ENCODE measurements at places on chromosomes 5 and 9. TPM values are rescaled to one million over a fixed set of nuclear protein-coding genes. Genes with fewer than 3 reads are reported as not detected.

Gene ENTREP1
- total RNA-seq, result 0.08 TPM

Gene ROR2
- not detected for total RNA-seq

Gene AGXT2
- total RNA-seq, result not detected

DNA sequence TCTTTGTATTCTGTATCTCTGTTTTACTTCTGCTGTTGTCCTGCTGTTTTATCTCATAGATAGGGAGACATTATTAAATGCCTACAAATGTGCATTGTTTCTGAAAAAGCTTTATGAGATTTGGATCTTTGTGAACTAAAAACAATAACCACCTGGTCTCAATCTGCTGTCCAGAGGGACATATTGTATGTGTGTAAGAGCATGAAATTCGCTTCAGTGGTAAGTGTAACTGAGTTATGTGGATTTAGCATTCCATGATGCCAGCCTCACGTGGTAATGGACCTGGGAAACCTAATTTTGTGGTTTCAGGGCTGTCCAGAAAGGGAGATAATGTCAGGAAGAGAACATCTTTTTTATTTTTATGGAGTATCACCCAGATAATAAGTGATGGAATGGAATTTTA is 119.3 kb downstream of the GDNF start:
- peak; percentile 44 for DNase-seq

DNA sequence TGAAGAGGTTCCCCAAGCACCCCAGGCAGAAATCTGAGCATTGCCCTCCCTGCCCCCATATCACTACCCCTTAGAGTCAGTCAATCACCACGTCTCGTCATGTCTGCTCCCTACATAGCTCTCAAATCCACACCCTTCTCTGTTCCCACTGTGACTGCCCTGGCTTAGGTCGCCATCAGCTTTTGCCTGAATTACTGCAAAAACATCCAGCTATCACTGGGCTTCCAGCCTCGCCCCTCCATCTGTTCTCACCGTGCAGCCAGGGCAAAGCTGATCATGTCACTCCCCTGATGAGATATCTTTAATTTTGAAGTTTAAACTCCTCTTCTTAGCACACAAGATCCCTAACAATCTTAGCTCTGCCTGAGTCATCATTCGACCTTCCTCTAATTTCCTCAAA is 89.6 kb upstream of the TBC1D2 start:
- DNase-seq, result no peak

- no peak for DNase-seq
Measured at GRCh38 chr9:112348257-112349007, 15.0 kb upstream of the PTBP3 start.

GRCh38 chr9:77464661-77465060 is 183.5 kb downstream of the GNA14 start:
- DNase-seq, result no peak

DNA sequence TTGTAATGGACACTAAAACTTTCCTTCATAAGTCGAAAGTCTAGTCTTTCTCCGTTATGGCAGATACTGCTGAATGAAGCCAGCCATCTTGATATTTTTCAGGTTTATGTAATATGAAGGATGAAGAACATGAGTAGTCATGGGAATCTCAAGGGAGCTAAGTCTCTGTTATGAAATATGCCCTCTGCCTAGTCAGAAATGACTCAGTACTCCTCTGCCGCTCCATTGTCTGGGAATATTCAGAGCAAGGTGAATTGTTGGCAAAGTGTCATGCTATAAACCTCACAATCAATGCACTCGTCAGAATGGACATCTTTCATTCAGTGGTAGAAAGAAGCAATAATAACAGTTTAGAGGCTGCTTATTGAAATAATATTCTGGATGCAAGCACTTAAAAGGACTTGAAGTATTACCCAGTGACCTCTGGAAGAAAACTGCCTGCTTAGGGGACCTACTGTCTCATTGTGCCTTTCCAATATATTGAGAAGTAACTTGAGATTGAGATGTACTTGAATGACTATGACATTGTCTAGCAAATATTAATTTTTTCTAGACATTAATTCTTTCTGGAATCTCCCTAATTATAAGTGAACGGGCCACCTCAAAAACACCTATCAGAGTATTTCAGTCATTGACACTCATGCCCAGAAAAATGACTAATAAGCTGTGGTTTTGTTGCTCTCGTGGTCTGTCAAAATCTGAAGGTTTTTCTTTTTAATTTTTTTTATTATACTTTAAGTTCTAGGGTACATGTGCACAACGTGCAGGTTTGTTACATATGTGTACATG is 1011.5 kb upstream of the ACO1 start:
- DNase-seq, result no peak

DNA sequence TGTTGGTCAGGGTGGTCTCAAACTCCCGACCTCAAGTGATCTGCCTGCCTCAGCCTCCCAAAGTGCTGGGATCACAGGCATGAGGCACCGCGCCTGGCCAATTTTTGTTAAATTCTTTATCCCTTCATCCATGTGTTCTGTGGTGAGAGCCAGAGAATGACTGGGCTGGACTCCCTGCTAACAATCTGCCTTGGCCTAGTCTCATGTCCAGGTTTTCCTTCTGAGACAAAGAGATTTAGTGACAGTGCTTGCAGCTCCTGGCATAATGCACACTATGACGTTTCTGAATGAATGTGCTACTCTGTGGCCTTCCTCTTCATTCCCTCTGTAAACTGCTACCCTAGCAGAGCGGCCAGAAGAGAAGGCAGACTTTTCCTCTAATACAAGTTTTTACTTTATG is 79.3 kb downstream of the FOXD1 start:
- DNase-seq, result no peak

GRCh38 chr9:81517954-81518353 is 171.4 kb downstream of the TLE1 start:
- DNase-seq, result no peak

DNA sequence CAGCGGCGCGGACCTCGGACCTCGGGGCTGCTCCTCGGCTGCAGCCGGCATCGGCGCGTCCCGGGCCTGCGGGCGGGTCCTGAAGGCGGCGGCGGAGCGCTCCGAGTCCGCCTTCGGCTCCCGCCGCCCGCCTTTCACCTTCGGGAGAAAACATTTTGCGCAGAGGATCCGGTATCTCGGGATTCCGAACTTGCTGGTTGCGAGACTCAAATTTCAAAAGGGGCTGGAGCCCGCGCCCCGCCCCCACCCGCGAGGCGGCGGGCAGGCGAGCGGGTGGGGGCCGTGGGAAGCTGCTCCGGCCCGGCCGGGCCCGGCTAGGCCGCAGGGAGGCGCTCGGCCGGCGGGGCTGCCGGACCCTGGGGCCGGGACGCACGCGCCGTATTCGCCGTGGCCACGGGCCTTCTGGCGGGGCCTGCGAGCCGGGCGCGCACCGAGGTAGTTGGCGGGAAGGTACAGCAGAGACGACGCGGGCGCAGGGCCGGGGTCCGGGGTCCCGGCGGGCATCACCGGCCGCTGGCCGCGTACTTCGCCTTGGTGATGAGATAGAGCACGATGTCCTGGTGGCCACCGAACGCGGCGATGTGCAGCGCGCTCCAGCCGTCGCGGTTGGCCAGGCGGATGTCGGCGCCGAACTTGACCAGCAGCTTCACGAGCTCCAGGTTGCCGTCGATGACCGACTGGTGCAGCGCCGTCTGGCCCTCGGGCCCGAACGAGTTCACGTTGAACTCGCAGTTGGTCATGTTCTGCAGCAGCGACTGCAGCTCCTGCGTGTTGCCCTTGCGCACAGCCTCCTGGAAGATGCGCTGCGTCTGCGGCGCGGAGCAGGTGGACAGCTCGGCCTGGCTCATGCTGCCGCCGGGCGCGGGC is 757 bp downstream of the NRARP start:
- DNase-seq, result peak; percentile 71

- peak; percentile 37 for DNase-seq
Measured at GRCh38 chr5:176712546-176713304, 65.4 kb downstream of the TSPAN17 start.

DNA sequence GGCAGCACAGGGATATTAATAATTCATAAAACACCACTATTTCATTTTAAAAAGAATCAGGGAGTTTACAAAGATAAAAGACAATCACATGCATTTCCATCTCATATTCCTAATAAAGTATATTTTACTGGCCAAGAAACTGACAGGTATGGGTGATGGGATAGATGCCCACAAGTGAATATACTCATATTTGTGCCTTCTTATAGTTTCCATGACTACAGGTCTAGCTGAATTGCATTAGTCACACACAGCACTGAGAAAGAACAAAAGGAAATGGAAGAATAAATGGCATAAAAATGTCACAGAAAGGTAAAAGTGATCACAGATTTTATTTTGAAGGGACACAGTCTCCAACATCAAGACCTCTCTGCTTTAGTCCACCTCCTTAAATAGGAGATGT is 193.5 kb downstream of the PLK2 start:
- DNase-seq, result peak; percentile 16

DNA sequence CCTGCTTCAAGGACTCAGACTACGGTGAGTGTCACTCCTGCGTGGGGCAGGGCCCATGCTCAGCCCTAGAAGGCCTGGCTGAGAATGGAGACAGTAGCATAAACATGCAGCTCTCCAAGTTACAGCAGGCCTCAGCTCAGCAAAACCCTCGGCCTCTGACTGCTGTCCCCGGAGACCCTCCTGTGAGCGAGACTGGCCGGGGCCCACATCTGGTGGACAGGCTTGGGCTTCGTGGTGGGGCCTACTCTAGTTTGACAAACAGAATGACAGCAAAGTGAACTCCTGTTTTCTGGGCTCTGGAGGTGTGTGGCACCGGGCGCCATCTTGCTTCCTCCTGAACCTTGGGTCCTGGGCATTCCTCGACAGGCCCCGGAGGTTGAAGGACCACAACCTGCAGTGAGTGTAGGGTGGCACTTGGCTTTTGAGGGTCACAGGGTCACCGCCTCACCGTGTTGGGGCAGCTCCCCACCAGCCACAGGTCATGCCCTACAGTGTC is 97.5 kb downstream of the PHF2 start:
- DNase-seq, result no peak

DNA sequence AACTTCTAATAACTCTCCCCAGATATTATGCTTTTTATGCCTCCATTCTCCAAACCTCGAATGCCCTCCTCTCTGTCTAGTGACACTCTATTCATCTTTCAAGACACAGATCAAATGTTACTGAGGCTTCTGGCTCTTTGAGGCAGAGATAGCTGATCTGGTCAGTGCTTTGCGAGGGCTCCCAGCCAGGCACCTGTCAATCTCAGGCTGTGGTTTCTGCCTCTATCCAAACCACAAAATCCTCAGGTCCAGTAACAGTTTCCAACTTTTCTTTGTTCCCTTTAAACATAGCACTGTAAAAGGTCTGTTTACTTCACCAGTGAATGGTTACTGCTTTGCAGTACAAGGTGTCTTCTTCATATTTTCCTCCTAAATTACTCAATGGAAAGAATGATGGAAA is 11.5 kb upstream of the STK32A start:
- DNase-seq, result peak; percentile 10

DNA sequence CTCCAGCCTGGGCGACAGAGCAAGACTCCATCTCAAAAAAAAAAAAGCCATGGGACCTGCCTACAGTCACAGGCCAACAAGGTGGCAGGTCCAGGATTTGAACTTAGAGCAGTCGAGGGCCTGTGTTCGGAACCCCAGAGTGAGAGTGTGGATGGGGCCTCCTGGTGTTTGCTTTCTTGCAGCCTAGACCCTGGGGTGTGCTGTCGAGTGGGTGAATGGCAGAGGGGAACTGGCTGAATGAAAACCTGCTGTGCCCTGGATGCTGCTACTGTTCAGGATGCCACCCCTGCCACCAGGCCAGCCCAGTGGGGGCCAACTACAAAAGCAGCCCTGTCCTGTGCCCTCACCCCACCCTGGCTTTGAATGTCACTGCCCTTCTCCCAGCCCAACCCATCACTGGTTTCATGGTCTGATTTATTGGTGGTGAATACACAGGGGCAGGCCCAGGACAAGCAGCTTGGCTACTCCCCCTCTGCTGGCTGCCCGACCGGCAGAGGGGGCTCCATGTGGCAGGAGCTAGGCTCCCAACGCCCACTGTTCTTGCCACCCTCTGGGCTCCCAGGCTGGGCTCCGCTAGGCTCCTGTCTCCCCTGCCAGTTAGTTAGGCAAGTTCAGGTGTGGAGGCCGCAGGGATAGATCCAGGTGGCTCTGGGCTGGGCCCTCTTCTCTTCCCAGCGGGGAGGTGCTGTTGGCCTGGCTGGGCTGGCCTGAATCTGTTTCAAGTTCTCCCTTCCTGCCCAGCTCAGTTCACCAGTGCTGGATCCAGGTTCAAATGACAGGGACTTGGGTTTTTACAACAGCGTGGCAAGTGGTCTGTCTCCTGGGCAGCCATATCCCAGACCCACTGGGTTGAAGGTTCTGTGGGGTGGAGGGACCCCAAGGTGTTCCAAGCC is 12.2 kb downstream of the FPGS start:
- DNase-seq, result no peak
